ENCODE measurements at places on chromosomes 2 and 18. TPM values are rescaled to one million over a fixed set of nuclear protein-coding genes. Genes with fewer than 3 reads are reported as not detected.
A peak's percentile ranks its signal among the peaks of the same experiment; 100 is the strongest.

GRCh38 chr2:191299010-191299409, 53.8 kb downstream of the MYO1B start:
- DNase-seq = peak; percentile 50
- H3K27me3 ChIP-seq = no peaks in the 10 kb centered on the region
- peaks cover 68% of the 10 kb centered on the region for H3K4me1 ChIP-seq
- peak overlapping the region; percentile 50 for H3K27ac ChIP-seq
- H3K36me3 ChIP-seq = peaks cover 8% of the 10 kb centered on the region

The GEN1 gene
- 4.5 TPM for polyA plus RNA-seq

GRCh38 chr18:51912381-51912780, 427.6 kb upstream of the DCC start:
- no peaks in the 10 kb centered on the region for H3K4me1 ChIP-seq
- DNase-seq = no peak
- H3K36me3 ChIP-seq = no peaks in the 10 kb centered on the region
- H3K27ac ChIP-seq = no peak overlapping the region
- no peak overlapping the region for H3K4me3 ChIP-seq

DNA sequence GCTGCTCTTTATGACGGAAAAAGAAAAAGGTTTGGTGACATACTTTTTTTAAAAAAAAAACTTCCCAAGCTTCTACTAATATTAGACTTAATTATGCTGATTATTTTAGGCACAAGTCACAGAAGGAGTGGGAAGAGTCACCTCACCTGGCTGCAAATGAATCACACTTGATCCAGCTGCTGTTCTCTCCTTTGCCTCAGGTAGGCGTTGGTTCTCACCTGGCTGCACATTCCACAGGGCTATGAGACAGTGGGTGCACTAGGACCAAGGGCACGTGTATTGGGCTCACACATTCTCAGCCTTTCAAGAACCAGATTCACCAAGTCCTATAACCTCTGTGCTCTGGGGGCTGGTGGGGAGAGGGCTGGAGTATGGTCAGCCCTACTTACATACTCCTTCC, 93.3 kb downstream of the TGFA start:
- H3K4me3 ChIP-seq = no peak overlapping the region
- no peaks in the 10 kb centered on the region for H3K27me3 ChIP-seq
- DNase-seq = no peak

DNA sequence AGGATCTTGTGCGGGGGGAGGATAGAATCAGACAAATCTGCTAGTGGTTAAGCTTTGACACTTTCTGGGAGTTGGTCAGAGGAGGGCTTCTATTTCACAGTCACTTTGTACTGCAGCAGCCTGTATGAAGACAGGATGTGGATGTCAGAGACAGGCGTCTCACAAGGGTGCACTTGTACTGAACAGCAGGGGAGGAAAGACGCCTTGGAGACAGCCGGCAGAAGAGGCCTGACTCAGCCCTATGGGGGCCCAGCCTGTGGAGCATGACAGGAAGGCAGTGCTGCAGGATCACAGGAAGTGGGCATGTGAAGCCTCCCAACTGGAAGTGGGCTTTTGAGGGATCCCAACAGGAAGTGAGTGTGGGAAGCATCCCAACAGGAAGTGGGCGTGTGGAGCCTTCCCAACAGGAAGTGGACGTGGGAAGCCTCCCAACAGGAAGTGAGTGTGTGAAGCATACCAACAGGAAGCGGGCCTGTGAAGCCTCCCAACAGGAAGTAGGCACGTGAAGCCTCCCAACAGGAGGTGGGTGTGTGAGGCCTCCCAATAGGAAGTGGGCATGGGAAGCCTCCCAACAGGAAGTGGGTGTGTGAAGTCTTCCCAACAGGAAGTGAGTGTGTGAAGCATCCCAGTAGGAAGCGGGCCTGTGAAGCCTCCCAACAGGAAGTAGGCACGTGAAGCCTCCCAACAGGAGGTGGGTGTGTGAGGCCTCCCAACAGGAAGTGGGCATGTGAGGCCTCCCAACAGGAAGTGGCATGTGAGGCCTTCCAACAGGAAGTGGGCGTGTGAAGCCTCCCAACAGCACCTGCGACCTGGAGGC, 212.3 kb downstream of the SNTG2 start:
- H3K27me3 ChIP-seq = no peaks in the 10 kb centered on the region
- no peak for DNase-seq
- H3K4me1 ChIP-seq = no peaks in the 10 kb centered on the region
- H3K4me3 ChIP-seq = no peak overlapping the region
- H3K36me3 ChIP-seq = no peaks in the 10 kb centered on the region
- no peak overlapping the region for H3K27ac ChIP-seq

The NFATC1 gene
- 9.8 TPM for polyA plus RNA-seq

DNA sequence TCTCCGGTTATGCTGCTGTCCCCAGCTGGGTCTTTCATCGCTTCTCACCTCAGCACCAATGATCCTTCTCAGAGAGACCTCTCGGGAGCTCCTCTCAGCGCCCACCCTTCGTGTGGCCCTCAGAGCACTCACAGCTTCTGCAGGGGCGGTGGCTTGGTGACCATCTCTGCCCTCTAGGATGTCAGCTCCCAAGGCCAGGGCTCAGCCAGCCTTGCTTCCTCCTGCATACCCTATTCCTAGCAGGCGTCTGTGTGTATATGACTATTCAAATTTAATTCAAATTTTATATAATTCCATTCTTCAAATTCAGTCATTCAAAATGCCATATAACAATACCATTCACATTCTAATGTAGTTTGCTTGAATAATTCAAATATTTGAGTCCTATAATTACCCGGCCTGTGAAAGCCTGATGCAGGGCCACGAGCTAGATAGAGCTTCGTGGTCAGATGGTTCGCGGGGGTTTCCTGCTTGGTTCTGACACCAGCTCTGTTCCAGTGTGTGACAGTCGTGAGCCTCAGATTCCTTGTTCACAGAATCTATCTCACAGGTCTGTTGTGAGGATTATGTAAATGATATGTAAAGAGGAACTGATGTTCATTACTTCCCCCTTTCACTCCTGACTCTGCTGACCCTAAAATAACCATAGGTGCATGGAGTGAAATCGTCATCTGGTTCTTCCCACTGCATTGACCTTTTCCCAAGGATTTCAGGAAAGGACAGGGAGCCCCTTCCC, 94.0 kb upstream of the CNGA3 start:
- no peak overlapping the region for H3K4me3 ChIP-seq
- H3K27ac ChIP-seq = no peak overlapping the region
- no peaks in the 10 kb centered on the region for H3K36me3 ChIP-seq

DNA sequence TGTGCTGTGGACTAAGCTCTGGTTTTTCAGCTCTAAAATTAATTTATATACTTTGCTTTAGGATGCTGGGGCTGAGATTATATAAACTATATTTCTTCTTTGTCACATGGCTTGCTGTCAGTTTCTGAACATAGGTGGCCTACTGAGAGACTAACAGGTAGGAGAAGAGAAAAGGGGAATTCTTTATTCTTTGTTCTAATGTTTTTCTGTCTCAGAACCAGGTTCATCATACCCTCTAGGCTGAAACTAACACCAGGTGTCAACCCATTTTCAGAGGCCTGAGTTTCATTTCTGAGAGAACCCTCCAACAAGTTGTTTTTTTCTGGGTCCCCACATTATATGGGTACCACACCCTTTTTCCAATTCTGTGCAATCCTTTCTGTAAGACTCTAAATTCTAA, 843.6 kb downstream of the TRIB2 start:
- H3K27me3 ChIP-seq = no peaks in the 10 kb centered on the region
- no peak overlapping the region for H3K4me3 ChIP-seq
- DNase-seq = no peak
- no peaks in the 10 kb centered on the region for H3K4me1 ChIP-seq

DNA sequence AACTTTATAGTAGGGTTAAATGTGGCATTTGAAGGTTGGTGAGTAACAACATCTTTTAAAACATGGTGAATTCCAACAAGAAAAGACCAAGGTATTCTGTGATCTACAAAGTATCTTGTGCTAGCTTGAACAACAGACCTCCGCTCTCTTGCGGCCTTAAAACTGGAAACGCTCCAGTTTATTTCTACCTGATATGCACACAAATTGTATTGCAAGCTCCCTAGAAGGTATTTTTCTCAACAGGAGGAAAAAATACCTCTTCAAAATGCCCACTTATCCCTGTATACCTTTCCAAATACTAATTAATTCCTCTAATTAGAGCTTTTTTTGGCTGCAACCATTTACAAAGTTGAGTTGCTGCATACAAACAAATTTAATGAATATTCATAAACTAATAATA, 69.5 kb downstream of the KCNH7 start:
- no peaks in the 10 kb centered on the region for H3K4me1 ChIP-seq
- H3K27me3 ChIP-seq = no peaks in the 10 kb centered on the region
- H3K36me3 ChIP-seq = no peaks in the 10 kb centered on the region

DNA sequence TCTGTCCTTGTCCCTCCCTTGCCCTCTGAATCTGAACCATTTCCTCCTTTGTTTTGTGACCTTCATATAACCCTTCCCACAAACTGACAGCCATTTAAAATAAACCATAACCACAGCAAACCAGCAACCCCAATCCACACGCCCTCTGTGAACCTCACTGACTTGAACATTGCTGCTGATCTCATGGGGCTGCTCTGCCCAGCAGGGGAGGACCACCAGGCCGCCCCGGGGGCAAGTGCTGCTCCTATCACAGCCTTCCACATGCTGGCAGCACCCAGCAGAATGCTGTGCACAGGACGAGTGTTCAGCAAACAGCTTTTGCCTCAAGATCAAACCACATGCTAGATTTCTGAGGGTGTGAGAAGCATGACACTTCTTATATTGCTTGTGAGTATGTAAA, 73.9 kb upstream of the UXS1 start:
- no peak overlapping the region for H3K4me3 ChIP-seq
- no peaks in the 10 kb centered on the region for H3K4me1 ChIP-seq
- H3K27ac ChIP-seq = no peak overlapping the region
- H3K36me3 ChIP-seq = no peaks in the 10 kb centered on the region

The SERPINB12 gene
- not detected for polyA plus RNA-seq

- H3K4me3 ChIP-seq = no peak overlapping the region
- no peaks in the 10 kb centered on the region for H3K36me3 ChIP-seq
- H3K27ac ChIP-seq = no peak overlapping the region
- DNase-seq = no peak
Observed at GRCh38 chr2:26840937-26841610, 6.9 kb upstream of the DPYSL5 start.

DNA sequence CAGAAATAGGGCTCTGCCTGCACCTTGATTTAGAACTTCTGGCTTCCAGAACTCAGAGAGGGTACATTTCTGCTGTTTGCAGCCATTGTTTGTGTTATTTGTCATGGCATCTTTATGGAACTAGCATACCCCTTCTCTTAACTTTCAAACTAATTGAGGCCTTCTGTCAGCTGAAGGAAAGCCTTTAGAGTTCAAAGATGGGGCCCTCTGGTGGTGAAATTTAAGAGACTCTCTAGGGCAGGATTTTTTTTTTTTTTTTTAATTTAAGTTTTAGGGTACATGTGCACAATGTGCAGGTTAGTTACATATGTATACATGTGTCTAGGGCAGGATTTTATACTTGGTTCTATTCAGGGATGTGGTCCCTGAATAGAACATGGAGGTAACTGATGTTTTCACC, 260.6 kb upstream of the LINC00305 start:
- H3K36me3 ChIP-seq = no peaks in the 10 kb centered on the region
- no peak overlapping the region for H3K4me3 ChIP-seq
- no peak overlapping the region for H3K27ac ChIP-seq
- no peaks in the 10 kb centered on the region for H3K27me3 ChIP-seq

The AGFG1 gene
- polyA plus RNA-seq = 14.0 TPM

DNA sequence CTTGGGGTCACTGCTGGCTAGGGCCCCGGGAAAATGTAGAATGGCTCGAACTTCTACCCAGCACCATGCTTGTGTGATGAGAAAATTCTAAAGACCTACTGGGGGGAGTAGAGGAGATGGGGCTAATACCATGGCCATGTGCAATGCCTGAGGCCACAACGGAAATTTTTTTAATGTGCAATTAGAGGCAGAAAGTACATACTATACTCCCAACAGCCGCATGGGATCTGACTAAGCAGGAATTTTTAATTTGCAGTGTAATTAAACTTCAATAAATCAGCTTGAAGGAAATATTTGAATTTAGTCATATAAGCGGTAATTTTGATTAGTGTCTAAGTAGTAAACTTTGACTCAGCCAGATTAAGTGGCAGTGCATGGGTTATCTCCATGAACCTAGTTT, 53.2 kb upstream of the CNGA3 start:
- H3K4me3 ChIP-seq = no peak overlapping the region
- H3K27ac ChIP-seq = no peak overlapping the region
- no peaks in the 10 kb centered on the region for H3K4me1 ChIP-seq
- H3K36me3 ChIP-seq = no peaks in the 10 kb centered on the region
- H3K27me3 ChIP-seq = no peaks in the 10 kb centered on the region
- DNase-seq = no peak

DNA sequence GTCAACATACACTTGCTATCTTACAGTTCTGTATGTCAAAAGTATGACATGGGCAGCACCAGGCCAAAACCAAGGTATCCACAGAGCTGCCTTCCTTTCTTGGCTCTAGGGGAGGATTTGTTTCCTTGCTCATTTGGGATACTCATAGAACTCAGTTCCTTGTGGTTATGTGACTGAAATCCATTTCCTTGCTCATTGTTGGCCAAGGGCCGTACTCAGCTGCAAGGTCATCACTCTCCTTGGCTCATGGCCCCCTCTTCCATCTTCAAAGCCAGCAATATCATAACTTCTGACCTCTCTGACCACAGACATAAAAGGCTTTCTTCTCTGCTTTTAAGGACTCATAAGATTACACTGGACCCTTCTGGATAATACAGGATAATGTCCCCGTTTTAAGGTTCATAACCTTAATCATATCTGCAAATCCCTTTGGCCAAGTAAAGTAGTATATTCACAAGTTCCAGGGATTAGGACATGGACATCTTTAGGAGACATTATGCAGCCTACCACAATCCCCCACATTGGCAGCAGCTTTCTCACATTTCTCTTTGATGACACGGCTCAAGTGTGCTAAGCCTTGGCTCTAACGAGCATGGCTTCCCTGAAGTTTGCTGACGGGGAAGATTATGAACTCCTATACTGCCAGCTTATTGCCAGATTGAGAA, 20.9 kb downstream of the TMEM237 start:
- H3K27ac ChIP-seq = no peak overlapping the region
- no peak for DNase-seq
- no peak overlapping the region for H3K4me3 ChIP-seq
- H3K27me3 ChIP-seq = no peaks in the 10 kb centered on the region

GRCh38 chr18:76958692-76959341, 136.5 kb downstream of the ZNF236 start:
- no peak overlapping the region for H3K4me3 ChIP-seq
- DNase-seq = no peak
- H3K27me3 ChIP-seq = no peaks in the 10 kb centered on the region
- no peak overlapping the region for H3K27ac ChIP-seq
- H3K36me3 ChIP-seq = peaks cover 20% of the 10 kb centered on the region

DNA sequence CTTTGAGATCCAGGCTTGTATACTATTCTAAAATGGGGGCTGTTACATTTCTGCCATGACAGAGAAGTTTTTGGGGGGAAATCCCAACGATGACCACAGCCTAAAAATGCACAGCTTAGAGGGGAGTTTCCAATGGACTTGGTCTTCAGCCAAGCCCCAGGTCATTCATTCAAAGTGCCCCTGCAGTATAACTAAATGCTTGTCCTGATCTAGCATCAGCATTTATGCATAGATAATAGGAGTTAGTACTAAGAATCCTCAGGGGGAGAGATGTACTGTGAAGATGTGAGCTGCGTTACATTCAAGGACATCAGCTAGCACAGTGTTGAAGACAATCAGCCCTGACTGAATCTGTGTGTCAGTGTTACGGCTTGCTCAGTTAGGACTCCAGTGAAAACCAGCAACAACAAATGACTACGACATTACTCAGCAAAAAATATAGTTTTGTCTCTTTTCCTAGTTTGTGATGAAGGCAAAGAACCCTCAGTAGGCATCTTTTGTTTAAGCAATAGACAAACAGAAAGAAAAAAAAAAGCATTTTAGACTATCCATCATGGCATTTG, 160.9 kb downstream of the ZEB2 start:
- peaks cover 34% of the 10 kb centered on the region for H3K4me1 ChIP-seq
- H3K27me3 ChIP-seq = no peaks in the 10 kb centered on the region
- peak; percentile 80 for DNase-seq
- no peaks in the 10 kb centered on the region for H3K36me3 ChIP-seq
- H3K4me3 ChIP-seq = no peak overlapping the region

All from GM23248 (cell line).